Lung (tissue), 17 donors: ENCODE measurements at places on chromosomes 3 and 15. TPM values are rescaled to one million over a fixed set of nuclear protein-coding genes. Genes with fewer than 3 reads are reported as not detected.

DNA sequence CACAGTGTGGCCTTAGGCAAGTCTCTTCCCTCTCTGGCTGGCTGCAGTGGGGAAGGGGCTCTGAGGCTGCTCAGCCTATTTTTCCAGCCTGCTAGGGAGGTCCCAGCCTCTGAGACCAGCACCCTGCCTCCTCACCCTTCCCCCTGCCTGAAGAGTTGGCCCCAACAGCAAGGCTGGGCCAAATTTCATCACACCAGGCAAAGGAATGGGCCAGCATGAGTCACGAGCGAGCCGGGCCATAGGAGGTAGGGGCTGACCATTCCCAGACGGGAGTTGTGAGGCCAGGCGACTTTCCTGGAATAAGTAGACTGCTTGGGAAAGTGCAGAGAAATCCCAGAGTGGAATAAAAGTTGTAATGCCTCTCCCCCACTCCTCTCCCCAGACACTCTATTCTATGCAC lies 5.7 kb upstream of the FBLN2 start:
- DNase-seq, result no peak

DNA sequence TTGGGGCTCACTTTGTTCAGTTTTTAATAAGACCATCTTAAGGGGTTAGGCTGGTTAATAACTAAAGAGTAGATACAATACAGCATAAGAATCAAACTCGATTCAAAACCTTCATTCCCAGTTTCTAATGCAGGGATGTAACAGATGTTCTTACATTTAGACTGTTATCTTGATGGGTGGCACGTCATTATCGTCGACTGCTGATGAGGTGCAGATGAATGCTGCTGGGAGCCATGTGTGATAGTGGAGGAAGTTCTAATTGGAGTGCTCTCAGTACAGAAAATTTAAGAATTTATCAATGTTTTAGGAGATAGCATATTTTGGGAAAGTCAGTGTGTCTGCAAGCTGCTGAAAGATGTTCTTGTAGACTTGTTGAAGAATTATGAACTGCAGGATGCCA lies 331.5 kb downstream of the PTPRG start:
- peak; percentile 62 for DNase-seq

DNA sequence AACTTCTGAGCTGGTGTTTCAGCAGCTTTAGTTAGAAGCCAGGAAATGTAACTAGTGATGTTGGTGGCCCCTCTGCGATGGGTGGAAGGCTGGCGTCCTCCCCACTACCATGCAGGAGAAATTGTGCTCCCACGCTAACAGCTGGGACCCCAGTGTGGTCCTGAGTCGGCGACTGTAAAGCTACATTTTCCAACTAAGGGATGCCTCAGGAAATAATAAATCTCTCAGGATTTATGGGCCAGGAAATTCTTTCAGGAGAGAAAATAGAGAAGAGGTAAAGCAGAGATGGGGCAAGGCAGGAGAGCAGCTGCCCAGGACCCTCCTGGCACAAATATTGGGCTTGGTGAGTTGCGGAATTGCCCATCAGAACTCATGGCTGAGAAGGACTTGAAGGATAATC lies 186.9 kb downstream of the OPA1 start:
- DNase-seq, result no peak

DNA sequence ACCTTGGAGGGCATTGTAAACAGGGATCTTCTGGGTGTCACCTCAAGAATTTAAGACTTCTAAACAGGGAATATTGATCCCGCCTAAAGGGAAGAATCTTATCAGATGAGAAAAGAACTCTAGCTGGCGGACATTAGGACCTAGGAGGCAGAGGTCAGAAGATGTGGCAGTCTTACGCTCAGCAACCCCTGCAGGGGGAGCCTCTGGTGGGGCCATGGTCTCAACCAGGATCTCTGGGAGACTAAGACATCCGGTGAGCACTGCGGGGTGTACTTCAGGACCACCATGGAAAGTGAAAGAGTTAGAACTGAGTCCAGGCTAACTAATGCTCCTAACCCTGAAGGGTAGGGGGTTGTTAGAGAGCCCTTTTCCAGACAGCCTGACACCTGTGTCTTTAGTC lies 295.2 kb downstream of the VGLL3 start:
- DNase-seq, result no peak

GRCh38 chr3:124516333-124516732 lies 213.9 kb upstream of the UMPS start:
- no peak for DNase-seq

DNA sequence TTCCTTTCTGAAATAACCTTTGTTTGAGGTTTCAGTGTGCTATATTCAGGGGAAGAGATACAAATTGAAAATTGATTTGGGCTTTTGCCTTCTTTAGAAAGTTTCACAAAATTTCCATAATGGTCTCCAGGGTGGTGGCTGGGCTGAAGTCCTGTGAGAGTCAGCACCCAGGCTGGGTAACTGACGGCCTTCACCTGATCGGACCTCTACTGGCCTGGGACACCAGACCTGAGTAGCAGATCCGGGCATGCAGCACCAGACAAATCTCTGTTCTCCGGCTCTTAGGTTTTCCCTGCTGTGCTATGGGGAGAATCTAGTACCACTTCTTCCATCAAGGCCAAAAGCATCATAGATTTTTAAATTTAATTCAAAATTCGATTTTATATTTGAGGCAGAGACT lies 133.0 kb upstream of the LMCD1 start:
- no peak for DNase-seq

DNA sequence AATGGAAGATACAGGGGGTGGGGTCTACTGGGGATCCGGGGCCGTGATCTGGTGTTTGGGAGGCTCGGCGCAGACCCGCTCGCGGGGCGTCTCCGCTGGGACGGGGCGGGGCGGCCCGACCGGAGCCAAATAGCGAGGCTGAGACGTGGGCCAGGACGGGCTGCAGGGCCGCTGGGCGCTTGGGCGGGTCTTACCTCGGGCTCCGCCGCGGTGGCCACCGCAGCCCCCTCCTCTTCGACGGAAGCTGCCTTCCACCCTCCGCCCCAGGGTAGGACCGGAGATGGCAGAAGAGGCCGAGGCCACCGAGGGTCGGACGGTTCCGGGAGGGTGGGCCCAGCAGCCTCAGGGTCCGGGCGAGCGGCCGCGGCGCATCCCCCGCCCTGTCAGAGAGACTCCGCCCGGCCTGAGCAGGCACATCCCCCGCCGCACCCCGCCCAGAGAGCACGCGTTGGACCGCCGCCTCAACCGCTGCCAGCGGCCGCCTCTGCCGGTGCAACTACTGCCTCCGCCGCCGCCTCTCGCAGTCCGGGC lies 399 bp downstream of the MYO9A start:
- DNase-seq, result peak; percentile 90

DNA sequence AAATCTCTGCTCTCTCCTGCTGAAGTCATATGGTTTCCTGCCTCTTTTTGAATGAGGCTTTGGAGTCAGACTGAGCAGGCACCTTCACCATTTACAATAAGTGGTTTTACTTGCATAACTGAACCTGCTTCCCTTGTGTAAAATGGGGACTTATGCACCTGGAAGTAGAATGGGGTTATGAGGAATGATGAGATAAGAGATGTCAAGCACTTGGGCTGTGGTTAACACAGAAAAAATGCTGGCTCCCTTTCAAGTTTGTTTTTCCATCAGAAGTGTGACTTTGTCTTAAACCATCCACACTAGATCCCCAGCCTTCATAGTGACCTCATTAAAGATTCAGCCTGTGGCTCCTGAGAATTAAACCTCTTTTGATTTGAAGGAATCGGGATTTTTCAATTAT lies 5.2 kb downstream of the EXOSC7 start:
- DNase-seq, result no peak

GRCh38 chr15:93036951-93037819 lies 51.8 kb downstream of the RGMA start:
- peak; percentile 60 for DNase-seq

DNA sequence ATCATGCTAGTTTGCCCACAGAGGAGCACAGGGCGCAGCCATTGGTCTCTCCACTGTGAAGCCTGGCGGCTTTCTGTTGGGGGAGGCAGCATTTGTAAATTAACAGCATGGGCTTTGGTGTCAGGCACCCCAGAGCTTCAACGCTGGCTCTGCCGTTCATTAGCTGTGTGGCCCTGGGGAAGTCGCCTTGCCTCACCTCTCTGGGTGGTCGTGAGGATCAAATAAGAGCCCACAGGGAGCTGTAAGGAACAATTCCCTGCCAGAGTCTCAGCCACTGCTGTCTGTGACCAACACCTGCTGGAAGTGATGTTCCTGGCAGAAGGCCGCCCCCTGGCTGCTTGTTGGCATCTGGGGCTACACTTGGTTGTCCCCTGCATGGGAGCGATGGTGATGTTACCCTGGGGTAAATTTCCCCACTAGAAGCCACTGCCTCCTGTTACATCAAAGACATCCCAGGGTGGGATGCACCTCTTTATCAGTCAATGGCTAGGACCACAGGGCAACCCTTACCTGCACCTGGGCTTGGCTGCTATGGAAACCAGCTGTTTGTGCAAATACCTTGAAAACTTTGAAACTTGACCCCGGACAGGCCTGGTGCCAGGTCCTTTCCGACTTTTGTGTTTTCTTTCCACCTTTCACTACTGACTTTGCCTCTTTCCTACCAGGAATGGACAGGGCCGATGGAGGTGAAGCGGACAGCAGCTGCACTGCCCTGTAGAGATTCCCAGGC lies 36.9 kb downstream of the DNASE1L3 start:
- peak; percentile 72 for DNase-seq

DNA sequence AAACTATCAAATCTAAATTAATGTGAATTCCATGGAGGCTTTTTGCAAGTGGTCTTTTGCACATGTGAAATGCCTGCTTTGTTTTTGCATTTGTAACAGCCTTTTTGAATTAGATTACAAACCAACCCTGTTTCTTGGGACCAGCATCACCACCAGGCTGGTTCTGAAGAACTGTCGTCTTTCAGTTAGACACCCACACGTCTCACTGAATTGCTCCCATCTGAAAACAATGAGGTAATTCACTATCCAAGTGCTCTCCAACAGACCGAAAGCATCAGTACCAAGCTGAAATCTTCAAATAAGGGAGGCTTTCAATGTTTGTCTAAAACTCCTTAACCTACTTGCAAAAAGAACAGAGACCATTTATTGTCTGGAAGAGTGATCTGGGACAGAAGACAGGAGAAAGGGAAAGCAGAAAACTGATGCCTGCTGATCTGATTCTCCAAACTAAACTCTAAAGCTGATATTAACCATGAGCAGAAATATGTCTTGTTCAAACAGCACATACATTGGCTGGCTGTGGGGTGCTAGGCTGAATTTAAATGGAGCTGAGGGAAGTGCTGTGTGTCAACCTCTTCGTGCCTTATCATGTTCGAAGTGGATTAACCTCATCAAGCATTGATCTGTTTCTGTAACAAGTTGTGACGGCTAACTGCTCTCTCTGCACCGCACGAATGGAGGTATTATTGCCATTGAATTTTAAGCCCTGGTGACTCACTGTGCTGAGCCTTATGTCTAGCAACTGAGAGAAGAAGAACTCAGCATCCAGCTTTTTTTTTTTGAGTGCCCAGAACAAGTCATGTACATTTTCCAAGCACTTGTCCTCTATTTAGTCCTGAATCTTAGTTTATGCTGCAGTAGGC lies 213.7 kb upstream of the P2RY1 start:
- no peak for DNase-seq

DNA sequence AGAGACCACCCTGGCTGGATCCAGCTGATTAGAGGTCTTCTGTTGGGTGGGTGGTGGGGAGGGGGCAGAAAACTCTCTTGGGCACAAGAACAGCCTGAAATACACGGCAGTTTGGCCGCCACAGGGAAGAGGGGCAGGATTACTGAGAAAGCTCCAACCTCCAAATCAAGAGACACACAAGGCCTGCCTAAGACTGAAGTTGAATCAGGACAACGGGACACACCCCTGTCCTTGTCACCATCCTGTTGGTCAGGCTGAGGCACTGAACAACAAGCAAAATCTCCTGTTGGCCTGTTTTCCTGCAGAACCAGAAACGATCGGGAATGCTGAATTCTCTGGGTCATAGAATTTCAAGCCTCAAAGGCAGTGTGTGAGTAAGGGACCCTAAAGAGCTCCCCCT lies 247.8 kb downstream of the FAM43A start:
- no peak for DNase-seq

GRCh38 chr3:62144482-62144881 lies 228.9 kb downstream of the FEZF2 start:
- DNase-seq, result no peak

DNA sequence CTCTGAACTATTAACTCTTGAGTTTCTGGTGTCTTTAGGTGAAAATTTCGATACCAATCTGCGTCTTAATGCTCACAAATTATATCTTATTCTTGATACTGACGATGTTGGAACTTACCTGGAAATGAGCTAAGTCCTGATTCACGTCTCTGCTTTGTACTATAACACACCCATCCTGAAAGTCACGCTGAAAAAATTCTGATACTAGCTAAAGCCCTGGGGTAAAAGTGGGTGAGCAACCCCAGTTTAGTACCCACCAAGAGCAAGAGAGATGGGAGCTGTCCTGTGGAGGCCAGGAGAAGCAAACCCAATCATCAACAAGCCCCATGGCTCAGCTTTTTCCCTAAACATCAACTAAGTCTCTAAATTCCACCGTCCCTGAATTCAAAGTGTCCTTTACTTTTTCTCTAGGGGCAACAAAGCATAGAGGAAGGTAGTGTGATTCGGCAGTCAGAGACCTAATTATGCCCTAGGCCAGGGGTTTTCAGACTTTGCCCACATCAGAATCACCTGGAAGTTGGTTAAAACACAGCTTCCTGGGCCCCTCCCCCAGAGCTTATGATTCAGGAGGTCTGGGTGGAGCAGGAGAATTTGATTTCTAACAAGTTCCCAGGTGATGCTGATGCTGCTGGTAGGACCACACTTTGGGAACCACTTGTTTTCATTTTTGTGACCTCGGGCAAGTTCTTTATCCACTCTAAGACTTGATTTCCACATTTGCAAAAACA lies 90.2 kb downstream of the OSBPL10 start:
- no peak for DNase-seq

DNA sequence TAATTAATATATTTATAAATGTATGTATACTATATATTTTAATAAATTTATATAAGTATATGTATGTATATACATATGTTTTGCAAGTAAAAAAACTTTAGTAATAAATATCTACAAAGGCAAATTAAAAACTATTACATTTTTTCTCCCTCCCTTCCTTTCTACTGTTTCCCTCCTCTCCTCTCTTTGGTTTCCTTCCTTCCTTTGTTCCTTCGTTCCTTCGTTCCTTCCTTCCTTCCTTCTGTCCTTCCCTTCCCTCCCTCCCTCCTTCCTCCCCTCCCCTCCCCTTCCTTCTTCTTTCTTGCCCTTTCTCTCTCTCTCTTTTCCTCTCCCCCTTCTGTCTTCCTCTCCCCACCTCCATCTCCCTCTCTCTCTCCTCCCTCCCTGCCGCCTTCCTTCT lies 423.6 kb downstream of the LPP start:
- no peak for DNase-seq

DNA sequence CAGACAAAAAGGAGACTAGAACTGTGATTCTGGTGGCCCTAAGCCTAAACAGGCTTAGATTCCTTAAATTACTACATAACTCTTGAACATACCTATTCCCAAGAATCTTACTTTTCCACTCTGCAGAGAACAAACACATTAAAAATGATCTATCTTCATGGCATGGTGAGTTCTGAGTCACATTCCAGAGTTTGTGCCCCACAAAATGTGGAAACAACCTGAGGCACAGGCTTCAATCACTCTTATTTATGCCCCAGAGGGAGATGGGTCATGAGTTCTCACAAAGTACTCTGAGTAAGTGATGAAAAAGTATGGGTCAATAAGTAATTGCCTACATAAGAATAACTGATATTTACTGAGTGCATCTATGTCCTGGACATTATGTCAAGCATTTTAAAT lies 137.5 kb upstream of the SLC2A2 start:
- DNase-seq, result no peak

The MEGF11 gene
- 0.18 TPM for polyA plus RNA-seq

The PLIN1 gene
- polyA plus RNA-seq, result 0.47 TPM

The GHSR gene
- 0.07 TPM for polyA plus RNA-seq

The NMNAT3 gene
- polyA plus RNA-seq, result 2.7 TPM

The ITGA11 gene
- 0.39 TPM for polyA plus RNA-seq

The WNT5A gene
- 6.0 TPM for polyA plus RNA-seq

The KBTBD8 gene
- polyA plus RNA-seq, result 0.94 TPM

The CHRNA3 gene
- polyA plus RNA-seq, result not detected

The CCR1 gene
- 11.1 TPM for polyA plus RNA-seq
